Gastrocnemius medialis (tissue), 4 donors: ENCODE measurements at places on chromosomes 13 and 19. TPM values are rescaled to one million over a fixed set of nuclear protein-coding genes. Genes with fewer than 3 reads are reported as not detected.
A peak's percentile ranks its signal among the peaks of the same experiment; 100 is the strongest.

Gene ARHGAP35
- 37.5 TPM for total RNA-seq

Gene ANKRD24
- 0.13 TPM for total RNA-seq

Gene ANO8
- 7.7 TPM for total RNA-seq

Gene CGB1
- not detected for total RNA-seq

DNA sequence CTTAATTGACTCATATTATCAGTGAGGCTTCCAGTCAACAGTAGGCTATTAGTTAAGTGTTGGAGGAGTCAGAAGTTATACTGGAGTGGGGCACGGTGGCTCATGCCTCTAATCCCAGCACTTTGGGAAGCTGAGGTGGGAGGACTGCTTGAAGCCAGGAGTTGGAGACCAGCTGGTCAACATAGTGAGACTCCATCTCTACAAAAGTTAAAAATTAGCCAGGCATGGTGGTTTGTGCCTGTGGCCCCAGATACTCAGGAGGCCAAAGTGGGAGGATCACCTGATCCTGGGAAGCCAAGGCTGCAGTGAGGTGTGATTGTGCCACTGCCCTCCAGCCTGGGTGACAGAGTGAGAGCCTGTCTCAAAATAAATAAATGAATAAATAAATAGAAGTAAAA is 53.2 kb downstream of the COMP start:
- no peak overlapping the region for H3K4me3 ChIP-seq
- no peaks in the 10 kb centered on the region for H3K27me3 ChIP-seq
- DNase-seq = no peak
- no peaks in the 10 kb centered on the region for H3K4me1 ChIP-seq
- no peak overlapping the region for H3K27ac ChIP-seq

DNA sequence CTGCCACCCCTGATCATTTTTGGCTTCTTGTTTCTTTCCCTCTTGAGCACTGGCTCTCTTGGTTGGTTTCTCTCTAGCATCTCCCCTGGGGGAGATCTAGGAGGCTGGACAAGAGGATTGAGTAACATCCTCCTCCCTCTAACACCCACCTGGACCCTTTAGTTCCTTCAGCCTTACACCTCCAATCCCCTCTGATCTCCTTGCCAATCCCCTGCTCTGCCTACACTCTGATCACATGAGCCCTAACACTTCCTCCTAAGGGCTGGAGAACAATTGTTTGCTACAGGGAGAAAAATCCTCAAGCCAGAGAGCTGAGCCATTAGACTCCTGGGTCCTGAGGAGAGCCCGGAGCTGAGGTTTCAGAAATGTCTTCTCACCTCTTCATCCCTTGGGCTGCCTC is 65.9 kb upstream of the ADGRL1 start:
- no peak overlapping the region for H3K4me3 ChIP-seq
- H3K27ac ChIP-seq = no peak overlapping the region
- DNase-seq = no peak
- no peaks in the 10 kb centered on the region for H3K36me3 ChIP-seq
- peaks cover 17% of the 10 kb centered on the region for H3K27me3 ChIP-seq

DNA sequence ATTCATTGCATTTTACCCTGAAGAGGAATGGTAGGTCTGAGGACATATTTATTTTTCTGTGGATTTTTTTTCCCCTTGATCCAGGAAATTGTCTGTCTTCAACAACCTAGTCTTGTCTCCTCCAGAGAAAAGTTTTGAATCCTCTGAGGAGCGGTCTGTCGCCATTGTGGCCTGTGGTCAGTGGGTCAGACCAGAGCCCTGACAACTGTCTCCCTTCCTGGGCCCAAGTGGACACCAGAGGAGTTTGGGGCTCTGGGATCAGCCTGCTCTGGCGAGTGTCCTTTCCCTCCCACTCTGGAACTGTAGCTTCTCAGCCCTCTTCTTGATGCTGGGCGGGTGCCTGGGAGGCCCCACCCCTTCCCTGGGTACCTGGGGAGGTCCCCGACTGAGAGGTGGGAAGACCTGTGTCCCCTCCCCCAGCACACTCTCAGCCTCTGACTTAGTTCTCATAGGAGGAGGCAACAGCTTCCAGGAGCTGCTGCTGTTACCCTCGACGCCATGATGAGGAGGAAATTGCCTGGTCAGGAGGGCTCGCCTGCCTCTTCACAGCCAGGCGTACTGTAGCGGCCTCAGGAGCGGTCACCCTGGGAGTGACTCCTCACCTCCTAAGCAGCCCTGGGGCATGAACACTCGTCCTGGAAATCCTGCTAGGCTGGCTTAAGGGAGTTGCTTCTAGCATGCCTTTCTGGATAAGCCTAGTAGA is 110.3 kb downstream of the GGACT start:
- H3K4me1 ChIP-seq = no peaks in the 10 kb centered on the region
- no peak for DNase-seq
- H3K36me3 ChIP-seq = no peaks in the 10 kb centered on the region
- no peak overlapping the region for H3K27ac ChIP-seq

DNA sequence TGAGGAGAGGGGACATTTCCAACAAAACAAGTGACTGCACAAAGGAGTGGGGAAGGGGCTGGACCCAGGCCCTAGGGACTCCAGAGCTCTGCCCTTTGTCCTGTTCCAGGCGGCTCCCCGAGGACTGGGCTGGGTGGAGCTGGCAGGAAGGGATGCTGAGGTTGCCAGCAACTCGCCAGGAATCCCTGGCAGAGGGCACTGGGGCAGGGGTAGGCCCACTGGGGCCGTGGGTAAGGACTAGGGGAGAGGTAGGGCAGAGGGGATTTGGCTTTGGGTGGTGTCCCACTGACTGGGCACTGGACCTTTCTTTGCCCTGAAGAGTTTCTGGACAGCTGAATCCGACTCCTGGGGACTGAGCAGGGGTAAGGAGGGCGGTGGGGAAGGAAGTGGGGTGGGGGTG is 7.9 kb downstream of the LIPE start:
- no peak overlapping the region for H3K4me3 ChIP-seq
- H3K27me3 ChIP-seq = no peaks in the 10 kb centered on the region
- H3K27ac ChIP-seq = no peak overlapping the region
- DNase-seq = no peak

GRCh38 chr13:46595136-46595884 is 42.3 kb downstream of the LRCH1 start:
- H3K27ac ChIP-seq = peak overlapping the region; percentile 65
- H3K36me3 ChIP-seq = no peaks in the 10 kb centered on the region
- no peaks in the 10 kb centered on the region for H3K27me3 ChIP-seq
- peaks cover 53% of the 10 kb centered on the region for H3K4me1 ChIP-seq
- no peak overlapping the region for H3K4me3 ChIP-seq

- no peaks in the 10 kb centered on the region for H3K4me1 ChIP-seq
- no peak for DNase-seq
- no peak overlapping the region for H3K4me3 ChIP-seq
- H3K27ac ChIP-seq = no peak overlapping the region
Measured at GRCh38 chr13:86464193-86464592, 665.0 kb upstream of the SLITRK6 start.

DNA sequence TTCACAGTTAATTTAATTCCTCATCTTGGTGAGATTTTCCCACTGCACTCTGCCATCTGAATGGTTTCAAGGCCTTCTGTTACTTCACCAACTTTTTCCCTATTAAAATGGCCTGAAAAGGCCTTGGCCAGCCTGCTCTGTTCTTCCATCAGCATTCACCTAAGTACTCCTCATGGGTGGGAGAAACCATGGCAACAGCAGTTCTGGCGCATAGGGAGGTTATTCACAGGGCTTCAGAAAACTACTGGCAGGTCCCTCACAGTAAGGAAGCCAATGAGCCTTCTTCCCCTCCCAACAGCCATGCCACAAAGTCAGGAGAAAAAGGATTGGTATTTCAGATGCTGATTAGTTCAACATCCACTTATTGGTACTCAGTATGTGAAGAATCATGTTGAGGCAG is 17.2 kb upstream of the GJB2 start:
- H3K27ac ChIP-seq = no peak overlapping the region
- H3K4me1 ChIP-seq = no peaks in the 10 kb centered on the region
- no peaks in the 10 kb centered on the region for H3K36me3 ChIP-seq
- DNase-seq = no peak

DNA sequence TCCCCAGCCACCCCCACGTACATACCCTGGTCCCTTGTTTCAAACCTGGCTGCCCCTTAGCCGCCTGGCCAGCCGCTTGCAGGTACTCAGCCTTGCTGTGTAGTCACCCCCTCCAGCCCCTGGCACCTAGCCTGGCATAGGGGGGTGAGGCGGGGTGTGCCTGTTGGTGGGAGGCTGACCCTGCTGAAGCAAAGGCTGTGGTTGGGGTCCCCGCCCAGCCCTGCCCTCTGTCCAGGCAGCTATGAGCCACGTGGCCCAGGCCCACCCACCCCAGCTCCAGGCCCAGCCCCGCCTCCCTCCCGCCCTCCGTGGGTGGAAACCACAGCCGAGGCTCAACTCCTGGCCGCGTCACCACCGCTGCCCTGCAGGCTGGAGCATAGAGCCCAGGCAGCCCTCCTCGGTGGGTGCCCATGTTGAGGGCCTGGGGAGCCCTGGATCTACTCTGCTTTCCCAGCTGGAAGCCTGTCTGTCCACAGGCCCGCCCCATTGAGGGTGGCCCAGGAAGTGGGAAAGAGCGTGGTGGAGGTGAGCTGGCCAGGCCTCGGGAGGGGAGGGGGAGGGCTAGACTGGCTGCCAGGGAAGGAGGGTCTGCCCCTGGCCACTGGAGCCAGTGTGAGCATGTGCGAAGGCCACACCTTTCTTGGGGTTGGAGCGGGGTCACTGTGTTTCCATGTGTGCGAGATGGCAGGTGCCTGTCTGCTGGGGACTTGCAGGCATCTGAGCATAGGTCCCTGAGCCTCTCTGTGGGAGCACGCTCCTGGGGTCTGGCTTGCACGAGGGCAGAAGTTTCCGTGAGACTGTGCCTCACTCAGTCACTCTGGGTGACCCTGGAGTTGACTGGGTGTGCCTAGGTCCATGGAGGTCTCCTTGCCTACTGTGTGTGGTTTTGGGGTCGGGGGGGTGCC is 31.0 kb downstream of the PAK4 start:
- H3K27me3 ChIP-seq = no peaks in the 10 kb centered on the region
- H3K4me1 ChIP-seq = no peaks in the 10 kb centered on the region
- no peak overlapping the region for H3K27ac ChIP-seq
- no peaks in the 10 kb centered on the region for H3K36me3 ChIP-seq
- H3K4me3 ChIP-seq = no peak overlapping the region
- DNase-seq = no peak

GRCh38 chr13:52599037-52599847 is 43.0 kb upstream of the HNRNPA1L2 start:
- peaks cover 7% of the 10 kb centered on the region for H3K4me1 ChIP-seq
- H3K4me3 ChIP-seq = peak overlapping the region; percentile 97
- DNase-seq = no peak
- H3K27ac ChIP-seq = peak overlapping the region; percentile 71
- H3K27me3 ChIP-seq = no peaks in the 10 kb centered on the region
- H3K36me3 ChIP-seq = no peaks in the 10 kb centered on the region

GRCh38 chr13:43835701-43836100 is 43.8 kb downstream of the CCDC122 start:
- H3K36me3 ChIP-seq = no peaks in the 10 kb centered on the region
- H3K4me1 ChIP-seq = no peaks in the 10 kb centered on the region
- no peak for DNase-seq
- no peak overlapping the region for H3K27ac ChIP-seq
- H3K27me3 ChIP-seq = no peaks in the 10 kb centered on the region
- no peak overlapping the region for H3K4me3 ChIP-seq

GRCh38 chr13:49342454-49342853 is 94.7 kb downstream of the CDADC1 start:
- H3K4me1 ChIP-seq = no peaks in the 10 kb centered on the region
- H3K27me3 ChIP-seq = no peaks in the 10 kb centered on the region
- DNase-seq = no peak
- H3K4me3 ChIP-seq = no peak overlapping the region
- no peaks in the 10 kb centered on the region for H3K36me3 ChIP-seq
- no peak overlapping the region for H3K27ac ChIP-seq

DNA sequence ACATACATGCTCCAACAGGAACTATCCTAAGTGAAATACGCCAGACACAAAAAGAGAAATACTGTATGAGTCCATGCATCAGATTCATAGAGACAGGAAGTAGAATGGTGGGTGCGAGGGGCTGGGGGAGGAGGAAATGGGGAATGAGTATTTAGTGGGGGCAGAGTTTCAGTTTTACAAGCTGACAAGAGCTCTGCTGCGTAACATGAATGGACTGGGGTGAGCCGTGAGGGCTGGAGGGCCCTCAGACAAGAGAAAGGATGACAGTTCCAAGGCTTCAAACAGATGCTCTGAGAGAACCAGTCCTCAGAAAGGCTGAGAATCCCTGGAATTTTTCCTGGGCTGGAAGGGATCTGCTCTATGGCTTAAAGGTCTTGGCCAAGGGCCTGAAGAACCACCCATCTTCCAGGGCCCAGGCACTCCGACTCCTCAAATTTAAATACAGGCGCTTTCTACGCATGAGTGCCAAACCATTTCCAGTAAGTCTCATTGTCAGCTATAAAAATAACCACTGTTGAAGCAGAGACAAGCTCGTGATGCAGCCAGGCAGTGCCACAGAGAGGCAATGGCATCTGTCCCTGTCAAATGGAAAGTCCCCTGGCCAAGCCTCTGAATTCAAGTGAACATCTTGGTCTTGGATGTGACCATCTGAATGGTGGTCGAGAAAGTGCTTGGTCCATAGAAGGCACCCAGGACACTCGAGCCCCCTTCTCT is 17.5 kb downstream of the KLF2 start:
- peak overlapping the region; percentile 83 for H3K27ac ChIP-seq
- no peaks in the 10 kb centered on the region for H3K36me3 ChIP-seq
- H3K27me3 ChIP-seq = no peaks in the 10 kb centered on the region
- peak; percentile 79 for DNase-seq

DNA sequence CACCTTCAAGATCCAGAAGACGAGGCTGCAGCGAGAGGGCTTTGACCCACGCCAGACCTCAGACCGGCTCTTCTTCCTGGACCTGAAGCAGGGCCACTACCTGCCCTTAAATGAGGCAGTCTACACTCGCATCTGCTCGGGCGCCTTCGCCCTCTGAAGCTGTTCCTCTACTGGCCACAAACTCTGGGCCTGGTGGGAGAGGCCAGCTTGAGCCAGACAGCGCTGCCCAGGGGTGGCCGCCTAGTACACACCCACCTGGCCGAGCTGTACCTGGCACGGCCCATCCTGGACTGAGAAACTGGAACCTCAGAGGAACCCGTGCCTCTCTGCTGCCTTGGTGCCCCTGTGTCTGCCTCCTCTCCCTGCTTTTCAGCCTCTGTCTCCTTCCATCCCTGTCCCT is 7.0 kb upstream of the PGLS start:
- no peak for DNase-seq
- H3K27ac ChIP-seq = peak overlapping the region; percentile 53
- H3K4me3 ChIP-seq = no peak overlapping the region
- no peaks in the 10 kb centered on the region for H3K27me3 ChIP-seq
- H3K4me1 ChIP-seq = no peaks in the 10 kb centered on the region
- peaks cover 20% of the 10 kb centered on the region for H3K36me3 ChIP-seq

GRCh38 chr19:3176715-3177501 is 1.7 kb upstream of the S1PR4 start:
- H3K4me1 ChIP-seq = no peaks in the 10 kb centered on the region
- no peak overlapping the region for H3K4me3 ChIP-seq
- no peaks in the 10 kb centered on the region for H3K27me3 ChIP-seq
- no peak for DNase-seq
- H3K36me3 ChIP-seq = no peaks in the 10 kb centered on the region

GRCh38 chr13:93505104-93505952 is 278.7 kb downstream of the GPC6 start:
- no peak overlapping the region for H3K27ac ChIP-seq
- H3K27me3 ChIP-seq = no peaks in the 10 kb centered on the region
- no peaks in the 10 kb centered on the region for H3K4me1 ChIP-seq
- H3K4me3 ChIP-seq = no peak overlapping the region
- DNase-seq = no peak
